Renal pelvis (tissue), 12 donors: ENCODE measurements at places on chromosomes 4 and X. TPM values are rescaled to one million over a fixed set of nuclear protein-coding genes. Genes with fewer than 3 reads are reported as not detected.

Gene SMR3B
- polyA plus RNA-seq, result not detected

GRCh38 chrX:153303276-153304262 lies 18.0 kb downstream of the PNMA6F start:
- DNase-seq, result no peak

DNA sequence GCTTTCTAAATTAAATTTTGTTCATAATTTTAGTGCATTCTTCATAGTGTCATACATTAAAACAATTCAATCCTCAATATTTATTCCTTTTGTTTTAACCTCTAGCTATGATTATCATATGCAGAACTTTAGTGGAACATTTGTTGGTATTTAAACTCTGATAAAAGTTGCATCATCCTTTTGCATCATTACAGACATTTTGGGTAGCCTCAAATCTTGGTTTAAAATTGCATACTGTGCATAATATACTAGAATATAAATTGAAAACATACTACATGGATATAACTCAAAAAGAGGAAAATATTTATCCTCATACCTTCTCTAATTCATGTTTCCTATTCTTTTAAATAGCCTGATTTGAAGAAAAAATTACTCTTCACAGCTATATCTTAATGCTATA lies 97.3 kb upstream of the NAP1L5 start:
- DNase-seq, result no peak

- DNase-seq, result no peak
These were observed 161.6 kb upstream of the HCCS start for GRCh38 chrX:10949541-10949940.

DNA sequence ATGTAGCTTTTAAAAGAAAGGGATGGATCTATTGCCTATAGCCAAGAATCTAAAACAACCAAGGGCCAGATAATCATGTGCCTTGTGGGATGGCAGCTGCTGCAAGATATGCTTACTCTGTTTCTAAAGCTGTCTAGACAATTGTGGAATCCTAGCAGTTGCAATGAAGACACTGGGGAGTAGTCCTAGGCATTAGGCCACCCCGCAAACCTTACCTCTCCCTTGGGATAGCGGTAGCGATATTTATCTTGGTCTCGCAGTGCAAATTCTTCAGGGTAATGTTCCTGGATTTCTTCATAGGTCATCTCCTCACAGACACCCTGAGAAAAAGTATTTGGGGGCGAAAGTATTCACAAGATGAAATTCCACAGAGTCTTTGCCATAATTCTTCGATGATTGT lies 24.6 kb downstream of the TRO start:
- DNase-seq, result no peak

DNA sequence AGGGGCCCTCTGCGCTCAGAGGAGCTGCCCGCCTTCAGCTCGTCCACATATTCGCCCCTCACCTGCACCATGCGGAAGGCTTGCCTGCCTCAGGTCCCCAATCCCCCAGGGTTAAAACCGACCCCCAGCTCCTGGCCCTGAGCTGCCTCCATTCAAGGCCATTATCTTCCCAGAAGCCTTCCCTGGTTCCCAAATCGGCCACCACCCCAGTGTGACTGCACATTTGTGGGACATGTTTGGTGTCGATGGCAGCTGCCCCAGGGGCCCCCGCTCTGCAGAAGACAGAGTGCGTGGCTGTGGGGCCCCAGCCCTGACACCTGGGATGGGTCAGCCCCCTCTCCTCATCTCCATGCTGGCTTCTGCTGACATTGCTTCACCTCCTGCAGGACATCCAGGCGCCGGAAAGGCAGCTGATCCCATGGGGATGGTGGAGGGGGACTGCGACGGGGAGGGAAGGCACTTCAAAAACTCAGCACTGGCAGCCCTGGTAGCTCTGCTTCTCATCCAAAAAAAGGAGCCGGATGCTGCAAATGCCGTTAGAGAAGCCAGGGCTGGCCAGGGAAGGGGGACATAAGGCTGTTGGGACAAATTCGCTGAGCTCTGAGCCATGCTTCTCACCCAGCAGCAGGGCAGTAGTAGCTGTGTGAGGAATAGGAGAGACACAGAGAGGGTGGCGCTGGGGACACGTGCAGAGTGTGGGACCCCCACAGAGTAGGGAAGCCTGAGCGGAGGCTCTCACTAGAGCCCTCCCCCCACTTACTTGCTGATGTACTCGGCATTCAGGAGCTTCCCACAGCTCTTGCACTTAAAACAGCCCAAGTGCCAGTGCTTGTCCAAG lies 78.5 kb downstream of the ABLIM2 start:
- no peak for DNase-seq
